ENCODE measurements at places on chromosomes 6 and 20.

DNA sequence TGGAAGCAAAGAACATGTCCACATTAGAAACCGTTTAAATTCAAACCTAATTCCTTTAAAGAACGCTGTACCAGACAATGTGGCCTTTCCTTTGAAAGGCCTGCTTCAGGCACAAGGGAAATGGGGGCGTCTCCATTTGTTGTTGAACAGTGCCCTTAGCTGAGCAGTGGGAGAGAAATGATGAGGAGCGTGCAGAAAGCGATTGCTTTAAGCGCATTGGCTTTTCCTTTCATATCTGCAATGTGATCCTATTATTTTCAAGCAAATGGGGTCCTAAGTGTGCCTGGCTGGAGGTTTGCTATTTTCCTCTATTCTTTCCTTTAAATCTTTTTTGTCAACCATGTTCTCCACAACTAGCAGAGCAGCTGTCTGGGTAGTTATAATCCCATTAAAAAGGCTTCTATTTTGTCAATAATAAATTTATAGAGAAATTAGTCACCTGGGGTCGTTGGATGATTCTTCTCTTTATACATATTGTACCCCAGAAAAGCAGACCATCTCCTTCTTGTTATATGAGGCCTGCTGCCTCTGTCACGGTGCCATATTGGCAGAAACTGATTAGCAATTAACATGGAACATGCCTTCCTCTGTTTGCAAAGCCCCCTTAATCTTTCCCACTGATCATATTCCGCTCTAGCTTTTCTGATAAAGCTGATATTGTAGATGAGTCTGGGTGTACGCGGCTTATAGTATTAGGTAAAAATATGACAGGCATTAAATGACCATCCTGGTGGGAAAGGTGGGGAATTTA lies 151.1 kb upstream of the JAG1 start:
- DNase-seq = no peak

GRCh38 chr6:167569879-167570278 lies 245.0 kb downstream of the TTLL2 start:
- DNase-seq = no peak

DNA sequence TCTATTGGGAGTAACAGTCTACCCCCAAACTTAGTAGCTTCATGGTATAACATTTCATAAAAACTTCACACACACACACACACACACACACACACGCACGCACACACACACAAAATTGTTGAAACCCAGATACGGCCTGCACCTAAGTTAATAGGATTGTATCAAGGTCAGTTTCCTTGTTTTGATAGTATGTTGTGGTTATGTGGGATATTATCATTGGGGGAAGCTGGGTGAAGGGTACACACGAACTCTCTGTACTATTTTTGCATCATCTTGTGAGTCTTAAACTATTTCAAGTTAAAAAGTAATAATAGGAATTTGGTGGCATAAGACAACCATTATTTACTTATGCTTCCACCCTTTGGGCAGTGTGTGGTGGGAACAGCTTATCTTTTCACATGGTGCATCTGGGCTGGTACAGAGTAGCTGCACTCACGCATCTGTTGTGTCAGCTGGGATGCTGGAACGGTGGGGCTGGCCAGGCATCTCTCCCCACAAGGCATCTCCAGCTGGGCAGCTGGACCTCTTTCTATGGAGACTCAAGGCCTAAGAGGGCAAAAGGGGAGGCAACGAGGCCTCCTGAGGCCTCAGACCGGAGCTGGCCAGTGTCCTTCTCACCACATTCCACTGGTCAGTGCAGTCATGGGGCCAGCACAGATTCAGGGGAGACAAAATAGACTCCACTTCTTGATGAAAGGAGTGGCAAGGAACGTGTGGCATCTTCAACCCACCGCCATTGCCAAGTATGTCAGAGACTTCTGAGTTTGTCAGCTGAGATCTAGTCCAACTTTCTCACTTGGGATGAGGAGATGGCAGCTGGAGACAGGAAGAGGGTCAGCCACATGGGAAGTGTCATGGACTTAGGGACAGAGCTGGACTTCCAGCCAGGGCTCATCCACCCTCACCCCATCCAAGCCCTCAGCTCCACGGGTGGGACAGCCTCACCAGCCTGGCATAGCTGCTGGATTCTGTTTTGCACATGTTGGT lies 20.5 kb upstream of the IP6K3 start:
- DNase-seq = no peak

DNA sequence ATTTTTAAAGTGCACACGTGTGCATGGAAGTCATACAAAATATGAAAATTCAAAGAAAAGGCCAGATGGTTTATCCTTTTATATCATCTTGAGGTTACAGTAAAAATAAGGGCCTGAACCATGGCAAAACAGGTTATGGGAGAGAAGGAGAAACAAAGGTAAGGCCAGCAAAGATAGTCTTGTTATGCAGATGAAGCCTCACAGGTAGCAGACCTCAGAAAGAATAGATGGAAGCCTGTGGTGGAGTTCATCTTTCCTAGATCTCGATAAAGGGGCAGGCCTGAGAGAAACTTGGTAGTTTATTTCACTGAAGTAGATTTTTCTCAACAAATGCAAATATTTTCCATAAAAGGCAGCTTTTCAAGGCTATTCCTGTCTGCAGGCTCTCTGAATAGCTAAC lies 693.8 kb downstream of the KHDRBS2 start:
- no peak for DNase-seq
